T47D (cell line): ENCODE measurements at places on chromosomes 3 and 15.

- DNase-seq = peak; percentile 39
These were observed 37.9 kb upstream of the TNFAIP8L3 start for GRCh38 chr15:51132384-51133139.

DNA sequence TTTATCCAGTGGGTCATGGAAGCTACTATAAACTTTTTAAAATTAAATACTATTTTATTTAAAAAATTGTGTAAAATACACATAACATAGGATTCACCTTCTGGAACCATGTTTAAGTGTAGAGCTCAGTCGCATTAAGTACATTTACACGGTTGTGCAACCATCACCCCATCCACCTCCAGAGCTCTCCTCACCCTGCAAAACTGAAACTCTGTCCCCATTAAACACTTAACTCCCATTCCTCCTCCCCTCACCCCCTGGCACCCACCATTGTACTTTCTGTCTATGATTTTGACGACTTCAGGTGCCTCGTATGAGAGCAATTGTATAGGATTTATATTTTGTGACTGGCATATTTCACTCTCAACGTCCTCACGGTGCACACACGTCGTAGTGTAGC lies 70.7 kb downstream of the APBA2 start:
- no peak for DNase-seq

DNA sequence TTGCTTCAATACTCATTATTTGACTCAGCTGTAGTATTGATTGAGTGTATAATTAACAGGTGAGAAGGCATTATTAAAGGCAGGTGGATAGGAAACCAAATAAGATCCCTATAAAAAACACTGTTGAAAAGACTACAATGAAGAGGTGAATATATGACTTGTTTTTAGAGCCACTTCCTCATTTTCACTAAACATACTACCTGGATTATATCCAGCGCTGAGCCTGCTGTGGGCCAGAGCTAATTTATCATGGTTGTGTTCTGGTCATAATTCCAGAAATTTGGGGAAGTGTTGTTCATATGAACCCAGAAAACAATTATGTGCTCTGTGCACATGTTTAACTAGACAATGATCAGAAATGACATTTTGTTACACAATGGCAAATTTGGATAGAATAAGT lies 235.3 kb upstream of the MME start:
- DNase-seq = no peak

- DNase-seq = no peak
These were observed 507.7 kb downstream of the IGSF11 start for GRCh38 chr3:118526758-118527513.

GRCh38 chr3:16388850-16389441 lies 123.9 kb downstream of the OXNAD1 start:
- DNase-seq = no peak

GRCh38 chr3:39383881-39384664 lies 903 bp downstream of the SLC25A38 start:
- DNase-seq = peak; percentile 94

DNA sequence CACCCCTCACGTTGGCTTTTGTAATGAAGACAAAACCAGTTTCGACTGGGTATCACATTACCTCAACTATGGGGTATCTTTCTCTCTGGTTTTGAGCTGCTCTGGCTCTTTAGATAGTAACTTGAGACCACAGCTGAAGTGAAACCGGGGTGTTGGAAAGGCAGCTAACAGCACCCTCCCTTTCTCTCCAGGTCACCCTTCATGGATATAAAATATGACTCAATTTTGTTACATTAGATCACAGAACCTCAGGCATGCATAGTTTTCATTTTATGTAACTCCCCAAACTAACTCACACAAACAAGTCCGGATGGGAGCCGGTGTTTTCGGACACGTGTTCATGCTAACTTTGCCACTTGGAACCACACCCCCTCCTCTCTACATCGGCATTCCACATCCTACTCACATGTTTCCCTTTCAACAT lies 90.7 kb downstream of the NR2F2 start:
- no peak for DNase-seq

GRCh38 chr3:177041021-177041729 lies 156.1 kb downstream of the TBL1XR1 start:
- no peak for DNase-seq

DNA sequence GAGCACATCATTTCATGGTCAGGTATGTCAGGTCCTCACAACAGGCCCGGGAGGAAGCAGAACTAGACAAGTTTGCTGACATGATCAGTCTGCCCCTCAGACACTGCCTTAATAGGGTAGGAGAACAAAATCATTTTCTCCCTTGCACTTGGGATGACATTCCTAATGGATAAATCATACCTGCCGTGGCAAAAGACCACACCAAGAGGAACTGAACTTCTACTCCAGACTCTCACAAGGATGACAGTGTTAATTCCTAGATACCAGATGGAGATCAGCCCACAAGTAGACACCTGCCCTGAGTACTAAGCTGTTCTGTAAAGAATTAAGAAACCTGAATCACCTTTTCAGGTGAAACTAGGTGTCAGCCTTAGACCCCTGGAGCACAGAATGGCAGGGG lies 19.5 kb downstream of the SIAH2 start:
- no peak for DNase-seq

DNA sequence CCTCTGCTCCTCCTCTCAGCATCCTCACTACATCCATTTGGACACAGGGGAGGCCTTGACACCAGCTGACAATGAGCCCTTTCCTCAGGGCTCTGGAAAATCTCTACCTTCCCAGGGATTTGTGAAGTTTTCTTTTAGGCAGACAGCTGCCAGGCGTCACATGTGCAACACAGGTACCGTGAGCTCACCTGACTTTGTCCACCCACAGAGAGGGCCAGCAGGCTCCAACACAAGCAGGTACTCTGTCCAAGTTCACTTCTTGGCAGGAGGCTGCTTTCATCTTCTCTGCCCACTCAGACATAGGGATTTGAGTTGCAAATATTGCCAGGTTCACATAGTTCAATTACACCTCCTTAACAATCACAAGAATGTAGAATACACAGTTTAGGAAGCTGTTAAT lies 15.3 kb upstream of the MINAR1 start:
- no peak for DNase-seq

GRCh38 chr3:184593220-184593927 lies 31.8 kb downstream of the EPHB3 start:
- no peak for DNase-seq

- DNase-seq = no peak
These were observed 17.4 kb upstream of the RTP2 start for GRCh38 chr3:187719628-187720336.

GRCh38 chr3:127822682-127823425 lies 539 bp upstream of the MGLL start:
- DNase-seq = no peak

GRCh38 chr3:195204360-195205163 lies 66.4 kb downstream of the XXYLT1 start:
- no peak for DNase-seq

DNA sequence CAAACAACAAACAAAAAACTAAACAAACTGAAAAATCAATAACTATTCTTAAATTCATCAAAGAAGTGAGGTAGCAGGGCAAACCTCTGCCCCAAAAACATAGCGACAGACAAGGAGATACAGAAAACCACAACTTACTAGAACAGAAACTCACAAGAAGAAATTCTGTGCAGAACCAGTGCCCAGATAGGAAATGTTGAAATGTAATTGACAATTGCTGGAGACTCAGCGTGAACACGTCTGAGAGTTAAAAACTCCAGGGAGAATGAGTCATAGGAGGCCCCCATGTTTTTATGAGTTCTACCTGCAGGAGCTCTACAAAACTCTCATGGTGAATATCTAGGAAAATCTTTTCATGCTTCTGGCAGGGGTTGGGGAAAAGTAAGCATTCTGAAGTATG lies 95.5 kb upstream of the SETMAR start:
- no peak for DNase-seq

DNA sequence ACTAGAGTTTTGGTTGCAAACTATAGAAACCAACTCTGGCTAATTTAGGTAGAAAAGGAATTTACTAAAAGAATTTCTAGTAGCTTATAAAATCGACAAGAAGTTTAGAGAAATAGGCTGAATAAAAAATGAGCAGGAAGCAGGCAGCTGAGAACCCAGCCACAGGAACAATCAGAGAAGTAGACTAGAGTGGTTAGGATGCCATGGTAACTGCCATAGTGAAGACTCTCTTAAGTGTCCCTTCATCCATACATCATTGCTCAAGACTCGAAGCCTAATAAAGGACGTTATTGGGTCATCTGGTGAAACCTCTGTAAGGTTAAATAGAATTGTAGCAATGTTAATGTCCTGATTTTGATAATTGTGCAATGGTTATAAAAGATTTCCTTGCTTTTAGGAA lies 13.8 kb downstream of the AVEN start:
- no peak for DNase-seq

GRCh38 chr3:112767177-112767576 lies 79.5 kb downstream of the CD200R1L start:
- no peak for DNase-seq

DNA sequence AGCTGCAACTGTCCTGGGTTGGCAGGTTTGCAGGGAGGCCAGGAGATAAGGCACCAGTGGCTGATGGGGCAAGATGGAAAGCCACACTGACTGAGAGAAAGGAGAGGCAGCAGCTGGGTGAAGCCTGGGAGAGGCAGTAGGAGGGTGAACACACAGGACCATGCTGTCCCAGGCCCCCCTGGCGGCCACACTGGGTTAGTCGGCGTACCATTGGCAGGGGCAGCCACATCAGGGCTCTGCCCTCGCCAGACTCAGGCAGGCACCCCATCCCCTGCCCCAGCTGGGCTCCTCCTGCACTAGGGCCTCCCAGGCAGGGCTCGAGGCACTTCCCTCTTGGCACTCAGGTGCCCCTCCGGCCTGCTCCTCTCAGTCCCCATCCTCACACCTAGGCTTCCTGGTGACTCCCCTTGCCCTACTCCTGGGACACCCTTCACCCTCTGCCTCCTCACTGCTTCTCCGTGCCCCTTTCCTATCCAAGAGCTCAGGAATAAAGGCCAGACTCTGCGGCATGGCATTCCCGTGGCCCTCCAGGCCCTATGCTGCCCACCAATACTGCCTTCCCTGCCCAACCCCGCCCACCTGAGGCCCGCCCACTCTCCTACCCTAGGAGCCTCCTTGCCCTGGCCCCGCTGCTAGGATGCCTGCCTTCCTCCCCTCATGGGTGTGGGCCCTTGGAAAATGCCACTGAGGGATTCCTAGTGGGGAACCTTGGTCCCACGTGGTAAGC lies 28.7 kb upstream of the DUSP7 start:
- DNase-seq = no peak

- DNase-seq = no peak
These were observed 14.0 kb upstream of the ZCWPW2 start for GRCh38 chr3:28334552-28334951.

DNA sequence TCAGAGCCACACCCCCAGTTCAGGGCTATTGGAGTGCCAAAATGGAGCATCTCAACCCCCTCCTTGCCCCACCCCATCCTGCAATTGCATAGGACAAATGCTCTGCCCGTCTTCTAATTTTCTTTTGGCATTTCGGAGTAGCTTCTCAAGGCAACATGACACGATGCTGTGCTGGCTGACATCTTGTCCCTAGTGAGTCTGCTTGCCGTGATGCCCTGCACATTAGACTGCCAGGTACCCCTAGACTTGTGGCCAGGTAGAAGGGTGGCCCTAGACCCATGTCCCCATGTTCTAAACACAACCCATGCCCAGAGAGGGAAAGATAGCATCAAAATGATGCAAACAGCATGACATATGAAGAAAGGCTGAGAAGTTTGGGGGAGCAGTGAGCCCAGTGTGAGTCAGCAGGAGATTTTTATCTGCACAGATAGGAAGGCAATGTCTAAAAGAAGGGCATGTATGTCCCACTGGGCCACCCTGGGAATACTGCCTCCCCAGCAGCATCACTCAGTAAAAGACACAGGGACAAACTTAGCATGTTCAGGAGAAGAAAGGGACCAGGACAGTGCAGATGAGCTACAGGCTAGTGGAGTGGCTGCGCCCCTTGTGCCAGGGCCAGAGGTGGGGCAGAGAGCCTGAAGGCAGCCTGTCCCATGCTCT lies 36.8 kb downstream of the CA12 start:
- no peak for DNase-seq

DNA sequence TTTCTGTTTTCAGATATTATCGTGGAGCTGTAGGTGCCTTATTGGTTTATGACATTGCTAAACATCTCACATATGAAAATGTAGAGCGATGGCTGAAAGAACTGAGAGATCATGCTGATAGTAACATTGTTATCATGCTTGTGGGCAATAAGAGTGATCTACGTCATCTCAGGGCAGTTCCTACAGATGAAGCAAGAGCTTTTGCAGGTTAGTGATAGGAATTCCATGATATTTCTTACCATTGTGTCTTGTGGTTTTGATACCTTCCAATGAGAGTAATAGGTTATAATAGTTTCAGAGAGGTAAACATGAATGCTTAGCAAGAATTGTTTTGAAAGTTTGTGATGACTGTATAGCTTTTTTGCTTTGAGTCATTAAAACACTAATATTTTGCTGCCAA lies 8.5 kb downstream of the RAB11A start:
- DNase-seq = no peak

DNA sequence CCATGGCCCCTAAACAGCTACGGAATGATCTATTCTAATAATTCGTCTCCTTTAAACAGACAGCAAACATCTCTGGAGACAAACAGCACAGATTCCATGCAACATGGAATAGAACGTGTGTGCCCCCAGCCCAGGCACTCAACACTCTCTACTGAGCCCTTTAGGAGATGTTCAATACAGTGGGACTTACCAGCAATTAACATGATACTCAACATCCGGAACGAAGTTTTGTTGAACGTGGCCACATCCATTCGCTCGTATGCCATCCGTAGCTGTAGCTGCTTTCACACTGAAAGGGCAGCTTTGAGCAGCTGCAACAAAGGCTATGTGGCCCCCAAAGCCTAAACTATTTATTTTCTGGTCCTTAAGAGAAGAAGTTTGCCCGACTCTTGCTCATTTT lies 3.5 kb downstream of the ADAMTS17 start:
- DNase-seq = no peak

DNA sequence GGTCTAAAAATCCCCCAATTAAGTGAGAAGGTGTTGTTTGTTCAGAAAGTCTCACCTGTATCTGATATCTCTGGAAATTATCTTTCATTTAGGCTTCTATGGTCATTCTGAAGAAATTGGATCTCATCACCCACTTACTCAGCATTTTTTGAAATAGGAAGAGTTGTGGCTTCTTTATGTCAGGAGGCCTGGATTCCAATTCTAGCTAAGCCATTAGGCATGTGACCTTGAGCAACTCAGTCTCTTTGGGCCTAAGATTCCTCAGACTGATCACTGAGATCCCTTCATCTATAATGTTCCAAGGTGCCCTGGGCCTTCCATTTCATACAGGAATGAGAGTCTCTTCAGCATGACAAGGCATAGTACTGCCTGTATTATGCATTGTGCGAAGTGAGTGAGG lies 70.3 kb downstream of the ARHGEF26 start:
- no peak for DNase-seq

GRCh38 chr3:155494332-155494731 lies 200.8 kb upstream of the STRIT1 start:
- DNase-seq = no peak

DNA sequence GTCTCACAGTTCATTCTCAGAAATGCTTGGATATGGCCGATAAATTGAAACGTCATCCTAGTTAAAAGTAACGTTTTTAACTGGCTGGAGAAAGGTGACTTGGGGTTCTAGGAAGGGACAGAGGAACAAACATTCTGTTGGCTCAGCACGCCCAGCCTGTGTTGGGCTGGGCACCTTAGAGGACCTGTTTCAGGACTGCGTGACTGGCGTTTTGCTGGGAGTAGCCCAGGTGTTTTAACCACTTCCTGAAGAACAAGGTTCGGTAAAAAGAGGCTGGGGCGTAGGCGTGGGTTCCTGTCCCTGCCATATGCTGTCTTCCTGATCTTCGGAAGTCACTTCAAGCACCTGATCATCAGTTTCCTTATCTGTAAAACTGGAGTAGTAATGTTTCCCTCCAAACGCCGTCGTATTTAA lies 1.1 kb upstream of the TLNRD1 start:
- peak; percentile 62 for DNase-seq
